IPS-NIHi11 (cell line): ENCODE measurements at places on chromosomes 4 and X.
A peak's percentile ranks its signal among the peaks of the same experiment; 100 is the strongest.

- no peak for DNase-seq
Measured at GRCh38 chr4:56301997-56302496, 85.2 kb downstream of the AASDH start.

- DNase-seq: no peak
Measured at GRCh38 chr4:10077483-10078335, 38.9 kb downstream of the WDR1 start.

DNA sequence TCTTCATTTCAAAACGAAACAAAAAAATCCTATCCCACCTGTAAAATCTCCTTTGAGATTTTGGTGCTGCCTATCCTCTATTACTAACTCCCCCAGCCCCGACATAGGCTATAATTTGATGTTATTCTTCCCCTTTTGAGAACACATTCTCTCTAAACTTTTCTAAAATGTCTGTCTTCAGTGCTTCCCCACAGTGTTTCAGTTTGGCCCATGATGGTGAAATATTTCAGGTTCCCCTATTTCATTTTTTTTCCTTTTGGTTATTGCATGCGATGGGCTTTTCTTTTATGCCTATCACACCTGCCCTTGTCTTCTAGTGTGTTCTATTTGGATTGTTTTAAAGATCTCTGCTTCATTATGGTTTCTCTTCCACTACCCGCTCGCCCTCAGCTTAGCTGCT, 14.7 kb downstream of the BCORL1 start:
- DNase-seq: no peak

GRCh38 chrX:135982860-135983259, 2.4 kb upstream of the SLC9A6 start:
- DNase-seq: no peak

- no peak for DNase-seq
Measured at GRCh38 chr4:112637552-112637866, 566 bp downstream of the LARP7 start.

GRCh38 chr4:212438-213188, 88.3 kb downstream of the ZNF718 start:
- DNase-seq: peak; percentile 88

GRCh38 chrX:68894142-68894512, 65.3 kb downstream of the EFNB1 start:
- DNase-seq: no peak

DNA sequence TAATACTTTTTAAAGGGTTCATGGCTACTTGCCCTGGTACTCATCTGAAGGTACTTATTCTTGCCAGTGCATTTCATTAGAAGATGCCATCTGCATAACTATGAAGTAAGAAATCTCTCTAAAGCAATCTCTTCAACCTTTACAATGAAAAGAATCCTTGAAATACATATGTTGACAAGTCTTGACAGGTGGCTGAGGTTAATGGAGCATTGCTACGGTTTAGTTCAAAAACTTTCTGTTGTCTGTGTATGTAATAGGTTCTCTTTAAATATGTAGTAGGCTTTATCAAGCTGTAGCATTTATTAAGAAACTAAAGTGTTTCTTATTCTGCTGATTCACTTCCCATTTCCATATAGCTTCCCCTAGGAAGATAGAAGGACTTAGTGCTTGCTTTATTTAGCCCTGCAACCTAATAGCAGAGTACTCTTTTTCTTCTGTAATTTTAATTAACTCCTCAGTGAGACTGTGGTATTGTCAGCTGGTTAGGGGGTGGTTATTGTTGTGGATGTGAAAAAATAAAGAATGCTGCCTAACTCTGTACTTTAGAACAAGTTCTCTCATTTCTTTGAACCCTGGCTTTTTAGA, 39.3 kb downstream of the SLAIN2 start:
- DNase-seq: no peak

- no peak for DNase-seq
Measured at GRCh38 chrX:25383196-25383595, 367.4 kb upstream of the ARX start.

- no peak for DNase-seq
Measured at GRCh38 chrX:121307449-121307848, 260.0 kb downstream of the GLUD2 start.

DNA sequence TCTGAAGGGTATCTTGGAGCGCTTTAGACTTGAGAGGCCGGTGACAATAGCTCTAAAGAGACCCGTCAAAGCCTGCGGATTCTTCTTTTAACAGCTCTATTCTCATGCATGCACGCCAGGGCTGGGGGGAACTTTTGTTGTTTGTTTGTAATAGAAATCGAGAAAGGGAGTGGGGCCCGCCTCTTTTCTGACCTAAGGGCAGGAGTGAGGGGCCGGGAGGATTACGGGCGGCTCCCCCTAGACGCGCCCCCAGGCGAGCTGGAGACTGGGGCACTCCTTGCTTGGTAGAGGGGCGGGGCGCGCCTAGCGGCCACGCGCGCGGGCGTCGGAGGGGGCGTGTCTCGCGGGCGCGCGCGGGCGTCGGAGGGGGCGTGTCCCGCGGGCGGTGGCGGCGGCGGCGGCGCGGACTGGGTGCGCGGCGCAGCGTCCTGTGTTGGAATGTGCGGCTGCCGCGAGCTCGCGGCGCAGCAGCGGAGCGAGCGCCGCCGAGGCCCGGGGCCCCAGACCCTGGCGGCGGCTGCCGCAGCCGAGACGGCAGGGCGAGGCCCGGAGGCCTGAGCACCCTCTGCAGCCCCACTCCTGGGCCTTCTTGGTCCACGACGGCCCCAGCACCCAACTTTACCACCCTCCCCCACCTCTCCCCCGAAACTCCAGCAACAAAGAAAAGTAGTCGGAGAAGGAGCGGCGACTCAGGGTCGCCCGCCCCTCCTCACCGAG, at the start of gene REST:
Gene REST (plus strand): TSS at position 412 of the 717 bp plus-strand sequence. CDS start 2,739 bp downstream, outside the sequence.
- DNase-seq: peak; percentile 94

DNA sequence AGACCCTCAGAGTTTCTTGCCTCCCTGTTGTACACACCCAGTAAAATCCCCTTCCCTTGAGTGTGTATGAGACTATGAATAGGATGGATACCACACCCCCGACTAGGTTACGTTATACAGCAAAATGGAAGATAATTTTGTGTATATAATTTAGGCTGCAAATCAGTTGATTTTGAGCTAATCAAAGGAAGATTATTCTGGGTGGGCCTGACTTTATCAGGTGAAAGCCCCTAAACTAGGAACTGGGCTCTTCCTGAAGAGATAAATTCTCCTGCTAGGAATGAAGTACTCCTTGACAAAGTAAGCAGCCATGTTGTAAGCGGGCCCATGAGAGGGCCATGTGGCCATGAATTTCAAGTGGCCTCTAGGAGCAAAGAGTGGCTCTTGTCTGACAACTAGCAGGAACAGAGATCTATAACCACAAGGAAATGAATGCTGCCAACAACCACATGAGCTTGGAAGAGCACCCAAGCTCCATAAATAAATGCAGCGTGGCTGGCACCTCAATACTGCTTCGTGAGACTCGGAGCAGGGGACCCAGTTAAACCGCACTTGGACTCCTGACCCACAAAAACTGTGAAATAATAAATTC, 646.4 kb downstream of the IL1RAPL1 start:
- DNase-seq: no peak

GRCh38 chrX:129781680-129782495, 2.1 kb downstream of the SASH3 start:
- no peak for DNase-seq
